ENCODE measurements at places on chromosomes 7 and 10.

GRCh38 chr10:77700086-77700485 is 62.5 kb upstream of the KCNMA1 start:
- H3K36me3 ChIP-seq: no peaks in the 10 kb centered on the region
- DNase-seq: no peak
- H3K4me1 ChIP-seq: no peaks in the 10 kb centered on the region
- H3K27me3 ChIP-seq: no peaks in the 10 kb centered on the region
- H3K4me3 ChIP-seq: no peak overlapping the region

DNA sequence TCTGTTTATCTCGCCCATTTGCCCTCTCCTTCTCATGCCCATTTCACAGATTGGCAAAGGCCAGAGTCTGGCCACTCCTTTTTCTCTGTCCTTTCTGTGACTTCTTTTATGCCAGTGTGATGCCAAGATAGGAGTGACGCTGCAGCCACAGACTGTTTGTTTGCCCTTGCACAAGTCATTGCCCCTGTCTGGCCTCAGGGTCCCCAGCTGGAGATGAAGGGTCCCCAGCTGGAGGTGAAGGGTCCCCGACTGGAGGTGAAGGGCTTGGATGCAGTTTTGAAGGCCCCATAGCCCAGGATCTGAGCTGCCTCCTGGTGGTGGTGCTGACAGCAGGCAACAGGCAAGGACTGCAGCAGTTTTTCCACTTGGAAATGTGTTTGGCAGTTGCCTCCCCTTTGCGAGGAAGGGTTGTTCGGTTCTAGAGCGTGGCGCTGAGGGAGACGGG is 50.8 kb upstream of the SLC29A3 start:
- H3K4me3 ChIP-seq: no peak overlapping the region
- H3K27me3 ChIP-seq: no peaks in the 10 kb centered on the region
- no peak overlapping the region for H3K27ac ChIP-seq
- DNase-seq: no peak

DNA sequence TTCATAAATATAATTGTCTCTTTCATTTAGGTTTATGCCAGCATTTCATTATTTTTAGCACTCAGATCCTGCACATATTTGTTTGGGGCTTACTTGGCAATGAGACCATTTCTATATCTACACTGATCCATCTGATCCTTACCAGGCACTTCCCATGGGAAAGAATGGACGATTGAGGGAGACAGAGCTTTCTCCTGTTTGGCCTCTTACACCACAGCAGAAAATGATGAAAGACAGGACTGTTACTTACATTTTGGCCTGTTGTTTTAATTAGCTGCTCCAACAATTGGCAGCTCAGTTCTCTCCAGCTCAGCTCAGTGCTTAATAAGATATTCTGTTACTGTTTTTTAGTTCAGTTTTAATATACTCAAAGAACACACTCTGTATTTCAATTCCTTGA is 77.6 kb upstream of the RSU1 start:
- no peaks in the 10 kb centered on the region for H3K4me1 ChIP-seq
- no peak for DNase-seq
- no peaks in the 10 kb centered on the region for H3K27me3 ChIP-seq
- H3K36me3 ChIP-seq: no peaks in the 10 kb centered on the region

- no peak overlapping the region for H3K27ac ChIP-seq
- no peaks in the 10 kb centered on the region for H3K36me3 ChIP-seq
- H3K27me3 ChIP-seq: no peaks in the 10 kb centered on the region
- no peak for DNase-seq
- H3K4me1 ChIP-seq: no peaks in the 10 kb centered on the region
- H3K4me3 ChIP-seq: no peak overlapping the region
Observed at GRCh38 chr10:53314876-53315275, 542.3 kb upstream of the MBL2 start.

- no peaks in the 10 kb centered on the region for H3K4me1 ChIP-seq
- peaks cover 59% of the 10 kb centered on the region for H3K27me3 ChIP-seq
- H3K4me3 ChIP-seq: no peak overlapping the region
- no peaks in the 10 kb centered on the region for H3K36me3 ChIP-seq
- H3K27ac ChIP-seq: no peak overlapping the region
Observed at GRCh38 chr7:24279512-24279911, 4.5 kb upstream of the NPY start.

- no peak for DNase-seq
- H3K27me3 ChIP-seq: no peaks in the 10 kb centered on the region
- H3K36me3 ChIP-seq: no peaks in the 10 kb centered on the region
- H3K27ac ChIP-seq: no peak overlapping the region
- no peak overlapping the region for H3K4me3 ChIP-seq
Observed at GRCh38 chr7:142717453-142717852, 31.8 kb upstream of the PRSS1 start.

DNA sequence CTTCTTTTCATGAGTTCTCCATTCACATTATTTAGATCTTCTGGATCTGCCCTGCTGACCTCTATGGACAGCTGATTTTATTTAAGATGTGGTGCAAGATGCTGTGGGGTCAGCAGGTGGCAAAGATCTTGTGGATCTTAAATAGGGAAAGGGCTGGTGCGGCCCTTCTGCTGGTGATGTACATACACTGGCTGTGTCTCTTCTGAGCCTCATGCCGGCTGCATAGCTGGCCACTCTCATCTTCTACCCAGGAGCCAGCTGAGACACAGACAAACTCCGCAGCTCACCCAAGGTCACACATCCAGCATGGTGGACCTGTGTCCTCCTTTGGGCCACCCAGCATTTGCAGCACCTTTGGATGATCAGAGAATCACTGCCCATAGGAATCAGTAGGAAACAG is 9.7 kb downstream of the RBP3 start:
- no peak overlapping the region for H3K27ac ChIP-seq
- H3K27me3 ChIP-seq: no peaks in the 10 kb centered on the region
- DNase-seq: no peak
- peaks cover 21% of the 10 kb centered on the region for H3K4me1 ChIP-seq
- no peak overlapping the region for H3K4me3 ChIP-seq

DNA sequence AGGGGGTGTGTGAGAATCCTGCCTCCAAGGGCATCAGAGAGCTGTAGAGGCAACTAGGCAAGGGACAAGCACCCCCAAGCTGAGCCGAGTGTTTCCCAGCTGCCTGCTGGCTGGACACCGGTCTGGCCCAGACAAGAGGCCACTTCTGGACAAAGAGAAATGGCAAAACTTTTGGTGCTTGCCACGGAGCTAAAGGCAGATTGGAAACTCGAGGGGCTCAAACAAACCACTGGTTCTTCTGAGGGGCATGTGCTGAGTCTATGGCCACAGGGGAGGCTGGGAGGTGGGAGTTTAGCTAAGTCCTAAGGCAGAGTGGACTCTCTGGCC is 66.5 kb upstream of the INPP5A start:
- H3K27ac ChIP-seq: no peak overlapping the region
- H3K4me1 ChIP-seq: peaks cover 35% of the 10 kb centered on the region
- H3K36me3 ChIP-seq: no peaks in the 10 kb centered on the region
- no peak for DNase-seq
